Chondrocyte (in vitro differentiated cells): ENCODE measurements at places on chromosomes 3 and 15. TPM values are rescaled to one million over a fixed set of nuclear protein-coding genes. Genes with fewer than 3 reads are reported as not detected.

DNA sequence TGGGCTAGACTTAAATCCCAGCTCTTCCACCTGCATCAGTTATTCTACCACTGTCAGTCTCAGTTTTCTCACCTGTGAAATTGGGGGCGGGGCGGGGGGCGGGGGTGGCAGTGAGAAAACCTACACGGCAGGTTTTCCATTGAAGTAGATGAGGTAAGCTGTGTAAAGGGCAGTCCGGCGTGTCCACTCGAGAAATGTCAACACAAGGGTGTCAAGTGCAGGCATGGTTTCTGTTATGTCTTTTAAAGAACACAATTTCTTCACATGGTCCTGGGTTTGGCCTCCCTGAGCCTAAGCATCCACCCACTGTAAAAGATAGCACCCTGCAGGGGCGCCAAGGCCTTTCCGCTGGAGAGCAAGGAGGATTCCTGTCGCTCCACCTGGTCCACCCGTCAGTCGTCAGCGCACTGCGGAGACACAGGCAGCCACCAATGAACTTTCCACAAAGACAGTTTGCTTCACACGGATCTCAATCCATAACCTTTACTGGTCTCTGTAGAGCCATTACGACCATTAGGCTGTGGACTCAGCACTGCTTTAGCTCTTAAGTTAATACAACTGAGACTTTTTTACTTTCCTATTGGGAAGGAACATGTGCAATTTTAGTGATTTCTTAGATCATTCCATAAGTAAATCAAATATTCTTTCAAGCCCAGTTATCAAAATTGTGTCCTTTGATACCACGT, 99.5 kb upstream of the FOXB1 start:
- H3K4me3 ChIP-seq: no peak overlapping the region
- no peaks in the 10 kb centered on the region for H3K4me1 ChIP-seq
- no peak for DNase-seq

- peaks cover 9% of the 10 kb centered on the region for H3K36me3 ChIP-seq
- no peak overlapping the region for H3K27ac ChIP-seq
- H3K4me3 ChIP-seq: no peak overlapping the region
- H3K4me1 ChIP-seq: peaks cover 10% of the 10 kb centered on the region
- H3K27me3 ChIP-seq: no peaks in the 10 kb centered on the region
These were observed 25.5 kb upstream of the THSD4 start for GRCh38 chr15:71089801-71090200.

GRCh38 chr15:50590288-50590687, 43.8 kb upstream of the USP50 start:
- no peaks in the 10 kb centered on the region for H3K4me1 ChIP-seq
- H3K27me3 ChIP-seq: no peaks in the 10 kb centered on the region
- H3K36me3 ChIP-seq: peaks cover 32% of the 10 kb centered on the region

DNA sequence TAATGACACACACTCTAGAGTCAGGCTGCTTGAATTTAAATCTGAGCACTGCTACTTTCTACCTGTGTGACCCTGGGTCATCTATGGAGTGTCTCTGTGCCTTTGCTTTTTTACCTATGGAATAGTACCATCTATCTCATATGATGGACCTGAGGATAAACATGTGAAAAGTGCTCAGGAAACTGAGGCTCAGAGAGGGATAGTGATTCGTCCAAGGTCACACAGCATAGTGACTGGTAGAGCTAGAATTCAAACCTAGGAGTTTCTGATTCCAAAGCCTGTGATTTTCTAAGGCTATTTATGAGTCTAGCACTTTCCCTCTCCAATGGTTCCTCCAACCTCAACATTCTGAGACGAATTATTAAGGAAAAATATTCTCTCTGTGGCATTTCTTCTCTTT, 32.0 kb upstream of the RAF1 start:
- H3K4me1 ChIP-seq: peaks cover 15% of the 10 kb centered on the region
- no peaks in the 10 kb centered on the region for H3K36me3 ChIP-seq
- H3K4me3 ChIP-seq: no peak overlapping the region
- no peaks in the 10 kb centered on the region for H3K27me3 ChIP-seq

- no peaks in the 10 kb centered on the region for H3K27me3 ChIP-seq
- peak overlapping the region; percentile 38 for H3K27ac ChIP-seq
- no peaks in the 10 kb centered on the region for H3K36me3 ChIP-seq
- DNase-seq: no peak
These were observed 33.5 kb downstream of the BDH1 start for GRCh38 chr3:197522183-197522715.

DNA sequence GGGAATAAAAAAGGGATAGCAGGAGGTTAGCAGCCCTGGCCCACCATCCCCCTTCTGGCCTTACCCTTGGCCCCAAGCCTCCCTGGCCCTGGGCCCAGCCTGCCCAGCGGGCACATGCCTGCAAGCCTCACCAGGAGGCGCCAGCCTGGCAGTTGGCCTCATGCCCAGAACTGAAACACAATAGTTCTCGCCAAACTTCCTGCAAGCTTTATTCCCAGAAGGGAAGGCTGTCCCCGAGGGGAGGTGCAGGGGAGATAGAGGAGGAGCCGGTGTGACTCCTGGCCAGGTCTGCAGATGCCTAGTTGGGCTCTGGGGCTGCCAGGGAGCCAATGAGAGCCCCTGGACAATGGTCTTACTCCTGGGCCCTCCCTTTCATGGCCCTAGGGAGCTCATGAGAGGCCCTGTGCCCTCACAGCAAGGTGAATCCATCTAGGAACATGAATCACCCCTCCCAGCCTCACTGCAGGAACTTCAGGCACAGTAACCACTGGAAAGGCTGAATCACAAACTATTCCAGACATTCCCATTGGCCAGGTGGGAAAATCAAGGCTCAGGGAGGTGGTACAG, 4.0 kb downstream of the CCDC33 start:
- H3K4me1 ChIP-seq: peaks cover 49% of the 10 kb centered on the region
- DNase-seq: no peak
- peak overlapping the region; percentile 51 for H3K27ac ChIP-seq
- H3K36me3 ChIP-seq: no peaks in the 10 kb centered on the region
- H3K27me3 ChIP-seq: no peaks in the 10 kb centered on the region
- no peak overlapping the region for H3K4me3 ChIP-seq

GRCh38 chr3:97821287-97821773, 481 bp upstream of the CRYBG3 start:
- H3K4me1 ChIP-seq: peaks cover 24% of the 10 kb centered on the region
- H3K27ac ChIP-seq: peak overlapping the region; percentile 87
- no peaks in the 10 kb centered on the region for H3K36me3 ChIP-seq

DNA sequence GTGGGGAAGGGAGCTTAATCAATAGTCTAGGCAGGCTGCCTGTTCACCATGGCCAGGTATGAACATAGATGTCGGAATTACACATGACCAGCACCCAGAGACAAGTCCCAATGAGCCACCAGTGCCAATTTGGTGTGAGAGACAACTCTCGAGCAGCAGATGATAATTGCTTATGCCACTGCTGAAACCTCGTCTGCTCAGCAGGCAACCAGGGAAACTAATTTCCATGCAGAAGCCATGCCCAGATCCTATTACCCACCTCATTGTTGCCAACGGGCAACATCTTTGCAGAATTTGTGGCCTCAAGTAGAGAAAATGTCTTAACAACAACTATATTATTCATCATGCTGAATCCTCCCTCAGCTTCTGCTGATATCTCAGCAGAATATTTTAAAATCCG, 84.9 kb downstream of the CGGBP1 start:
- H3K27ac ChIP-seq: no peak overlapping the region
- DNase-seq: no peak
- H3K4me3 ChIP-seq: no peak overlapping the region
- no peaks in the 10 kb centered on the region for H3K36me3 ChIP-seq
- H3K27me3 ChIP-seq: peaks cover 19% of the 10 kb centered on the region
- H3K4me1 ChIP-seq: no peaks in the 10 kb centered on the region

Gene CYP8B1
- total RNA-seq: not detected in 3 replicates

Gene DUOXA2
- total RNA-seq: not detected in 3 replicates

Gene FEZF2
- not detected in 3 replicates for total RNA-seq
